Cortex of kidney (tissue), 1 donor: ENCODE measurements at places on chromosomes 13 and 19.

DNA sequence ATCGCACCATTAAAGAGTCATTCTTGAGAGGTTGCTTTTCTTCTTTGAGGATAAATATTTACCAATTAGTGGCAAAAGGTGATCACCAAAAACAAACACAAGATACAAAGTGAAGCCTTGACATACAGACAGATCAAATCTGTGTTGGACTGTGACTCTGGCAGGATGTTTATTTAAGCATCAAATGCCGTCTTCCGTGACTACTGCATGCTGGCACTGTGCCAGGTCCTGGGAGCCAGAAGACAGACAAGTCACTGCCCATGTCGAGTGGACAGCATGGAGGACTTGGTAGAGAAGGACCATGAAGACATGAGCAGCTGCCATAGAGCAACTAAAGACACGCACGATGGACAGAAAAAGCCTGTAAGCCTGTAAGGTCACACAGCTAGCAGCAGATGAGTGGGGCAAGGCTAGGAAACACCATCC lies 92.8 kb upstream of the FARP1 start:
- DNase-seq = no peak

DNA sequence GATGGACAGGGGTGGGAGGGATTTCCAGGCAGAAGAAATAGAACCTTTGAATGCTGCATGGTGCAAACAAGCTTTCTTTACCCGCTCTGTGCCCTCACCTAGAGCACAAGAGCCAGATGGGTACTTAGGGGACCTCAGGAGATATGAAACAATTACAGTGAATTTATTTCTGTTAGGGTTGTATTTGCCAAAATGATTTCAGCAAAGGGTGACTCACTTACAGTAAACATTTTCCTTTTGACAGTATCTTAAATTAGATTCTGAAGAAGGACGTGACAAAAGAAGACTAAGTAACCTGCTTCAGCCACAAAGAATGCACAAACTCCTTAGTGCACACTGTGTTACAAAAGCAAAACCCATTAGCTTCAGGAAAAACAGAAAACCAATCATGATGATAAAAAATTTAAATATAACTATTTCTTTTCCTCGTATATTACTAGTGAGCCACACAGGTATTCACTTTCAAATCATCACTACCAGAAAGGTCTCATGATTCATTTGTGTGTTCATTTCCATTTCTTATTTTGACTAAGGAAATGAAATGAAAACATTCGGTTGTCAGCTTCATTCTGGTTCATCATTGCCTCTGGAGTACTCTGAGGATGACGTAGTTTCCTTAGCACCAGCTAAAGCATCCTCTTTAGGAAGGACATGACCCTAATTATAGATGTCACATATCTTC lies 158.8 kb downstream of the NHLRC3 start:
- DNase-seq = no peak

DNA sequence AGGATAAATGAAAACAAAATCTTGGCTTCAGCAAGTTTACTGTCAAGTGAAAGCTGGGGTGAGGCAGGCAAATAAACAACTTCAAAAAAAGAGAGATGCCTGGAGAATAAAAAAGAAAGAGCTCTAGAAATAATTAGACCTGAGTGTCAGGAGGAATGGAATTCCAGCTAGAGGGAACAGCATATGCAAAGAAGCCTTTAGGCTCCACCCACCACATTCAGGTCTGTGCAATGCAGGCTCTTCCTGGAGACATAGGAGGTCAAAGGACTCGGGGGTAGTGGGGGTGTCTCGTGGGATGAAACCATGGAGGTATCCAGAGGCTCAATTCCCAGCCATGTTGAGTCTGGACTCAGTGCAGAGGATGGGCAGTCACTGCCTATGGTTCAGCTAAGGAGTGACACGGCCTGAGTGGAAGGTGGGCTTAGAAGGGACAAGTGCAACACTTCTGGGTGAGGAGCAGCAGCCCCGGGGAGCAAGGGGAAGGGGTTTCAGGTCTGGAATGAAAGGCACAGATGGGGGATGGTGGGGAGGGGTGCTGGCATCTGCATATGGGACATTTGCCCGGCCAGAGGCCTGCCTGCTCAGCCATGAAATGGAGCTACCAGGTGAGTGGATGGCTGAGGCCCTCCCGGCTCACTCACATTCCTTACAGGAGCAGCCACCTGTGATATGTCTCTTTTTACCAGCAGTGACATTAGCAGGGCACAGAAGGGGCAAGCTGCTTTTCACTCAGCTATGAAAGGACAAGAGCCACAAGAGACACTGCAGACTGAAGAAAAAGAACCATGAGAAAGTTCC lies 12.3 kb downstream of the LATS2 start:
- DNase-seq = no peak

DNA sequence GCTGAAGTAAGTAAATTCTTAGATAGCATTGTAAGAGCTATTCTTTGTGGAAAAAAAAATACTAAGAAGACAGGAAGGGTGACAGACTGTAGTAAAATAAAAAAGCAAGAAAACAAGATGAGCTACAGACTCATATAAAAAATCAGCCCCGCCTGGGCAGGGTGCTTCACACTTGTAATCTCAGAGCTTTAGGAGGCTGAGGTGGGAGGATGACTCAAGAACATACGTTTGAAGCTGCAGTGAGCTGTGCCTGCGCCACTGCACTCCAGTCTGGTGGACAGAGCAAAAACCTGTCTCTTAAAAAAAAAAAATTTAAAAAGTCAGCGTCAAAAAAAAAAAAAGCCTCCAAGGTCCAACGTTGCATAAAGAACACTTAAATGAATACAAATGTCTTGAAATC lies 102.1 kb downstream of the VWA8 start:
- no peak for DNase-seq

DNA sequence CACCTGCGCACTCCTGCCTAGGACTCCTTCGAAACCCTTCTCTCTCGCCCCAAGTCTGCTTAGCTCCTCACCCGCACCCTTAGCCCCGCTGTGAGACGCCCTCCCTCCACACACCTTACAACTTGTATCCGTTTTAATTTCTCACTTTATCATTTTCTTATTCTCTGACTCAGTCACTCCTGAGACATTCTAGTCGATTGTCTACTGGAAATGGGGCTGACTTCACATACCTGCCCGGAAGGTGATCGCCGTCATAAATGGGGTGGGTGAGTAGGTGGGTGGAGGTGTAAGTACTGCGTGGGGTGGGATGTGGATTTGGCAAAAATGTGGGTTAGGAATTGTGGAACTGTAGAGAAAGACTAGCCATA lies 714 bp downstream of the NDFIP2 start:
- no peak for DNase-seq

DNA sequence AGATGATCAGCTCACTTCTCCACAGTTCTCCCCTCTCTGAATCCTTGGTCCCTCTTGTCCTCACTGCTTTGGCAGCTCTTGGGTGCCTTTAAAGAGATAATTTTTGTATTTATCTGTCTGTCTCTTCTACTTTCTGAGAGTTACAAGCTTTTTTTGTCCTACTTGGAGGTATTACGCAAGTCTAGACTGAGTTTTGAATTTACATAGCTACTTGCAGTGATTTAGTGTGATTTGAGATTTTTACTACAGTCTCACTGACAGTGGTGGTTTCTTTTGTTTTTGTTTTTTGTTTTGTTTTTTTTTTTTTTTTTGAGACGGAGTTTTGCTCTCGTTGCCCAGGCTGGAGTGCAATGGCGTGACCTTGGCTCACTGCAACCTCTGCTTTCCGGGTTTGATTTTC lies 22.1 kb downstream of the URI1 start:
- DNase-seq = no peak

DNA sequence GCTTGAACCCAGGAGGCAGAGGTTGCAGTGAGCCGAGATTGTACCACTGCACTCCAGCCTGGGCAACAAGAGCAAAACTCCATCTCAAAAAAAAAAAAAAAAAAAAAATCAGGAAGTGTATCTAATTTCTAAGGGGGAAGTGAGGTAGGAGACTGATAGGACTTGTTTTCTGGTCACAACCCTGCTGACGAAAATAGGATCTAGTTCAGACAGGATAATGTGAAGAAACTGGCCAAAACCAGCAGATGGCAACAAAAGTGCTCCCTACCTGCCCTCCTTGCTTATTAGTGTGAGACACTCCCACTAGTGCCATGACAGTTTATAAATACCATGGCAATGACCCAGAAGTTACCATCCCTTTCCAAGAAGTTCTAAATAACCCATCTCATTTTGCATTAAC lies 36.0 kb upstream of the KPNA3 start:
- DNase-seq = no peak

GRCh38 chr13:73190477-73190876 lies 131.7 kb downstream of the KLF5 start:
- DNase-seq = no peak

- no peak for DNase-seq
These were observed 31.6 kb downstream of the THSD1 start for GRCh38 chr13:52374389-52374788.

- no peak for DNase-seq
These were observed 3.4 kb upstream of the UBE2L5 start for GRCh38 chr13:30418717-30419459.

DNA sequence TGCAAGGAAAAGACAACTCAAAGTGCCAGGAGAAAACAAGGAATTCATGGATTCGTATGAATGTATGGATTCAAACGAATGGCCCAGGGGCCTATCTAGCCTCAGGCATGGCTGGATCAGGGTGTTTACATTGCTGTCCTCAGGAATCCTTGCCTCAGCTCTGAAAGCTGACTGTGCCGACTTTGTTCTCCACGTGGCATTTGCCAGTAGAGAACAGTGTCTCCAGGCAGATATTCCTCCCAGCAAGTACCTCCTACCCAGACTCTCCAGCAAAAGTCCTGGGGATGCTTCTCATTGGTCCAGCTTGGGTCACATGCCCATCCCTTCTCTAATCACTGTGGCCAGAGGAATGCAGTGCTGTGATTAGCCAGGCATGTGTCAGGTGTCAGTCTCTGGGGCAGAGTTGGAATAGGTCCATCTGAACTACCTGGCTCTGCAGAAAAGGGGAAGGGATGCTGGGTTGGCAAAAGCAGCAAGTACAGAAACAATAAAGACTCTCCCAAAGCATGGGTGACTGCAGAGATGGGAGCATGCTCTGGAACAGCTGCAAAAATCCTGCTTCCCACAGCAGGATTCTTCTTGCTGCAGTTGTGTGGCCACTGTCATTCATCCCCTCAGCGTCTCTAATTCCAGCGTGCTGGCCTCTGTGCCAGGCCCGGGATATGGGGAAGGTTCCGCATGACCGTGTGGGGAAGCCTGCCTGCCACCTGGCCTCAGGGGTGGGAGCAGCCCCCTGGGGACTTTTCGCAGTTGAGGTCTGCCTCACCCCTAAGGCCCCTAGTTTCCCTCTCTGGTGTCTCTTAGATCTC lies 30.0 kb downstream of the CCNE1 start:
- no peak for DNase-seq

- no peak for DNase-seq
These were observed 32.4 kb downstream of the GPR42 start for GRCh38 chr19:35403116-35403760.

- no peak for DNase-seq
These were observed 126.2 kb downstream of the ZIC5 start for GRCh38 chr13:99845161-99845874.

DNA sequence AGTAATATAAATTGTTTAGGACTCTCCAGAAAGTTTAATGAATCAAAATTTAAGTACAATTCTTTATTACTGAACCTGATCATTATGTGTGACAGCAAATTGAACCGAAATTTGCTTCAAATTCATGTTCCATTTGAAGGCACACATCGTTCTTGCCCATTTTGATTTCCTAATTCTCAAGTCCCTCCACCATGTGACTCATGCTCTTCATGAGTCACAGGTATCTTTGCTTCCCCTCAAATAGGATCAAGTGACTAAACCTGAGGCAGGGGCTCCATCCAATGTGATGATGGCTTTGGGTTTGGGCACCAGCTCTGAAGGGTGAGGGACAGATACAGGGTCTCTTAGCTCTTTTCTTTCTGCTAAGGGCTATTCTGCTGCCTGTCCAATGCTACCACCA lies 86.1 kb downstream of the THSD1 start:
- DNase-seq = no peak

- DNase-seq = no peak
These were observed 26.8 kb upstream of the TINCR start for GRCh38 chr19:5594521-5594950.

GRCh38 chr13:111005808-111006505 lies 91.1 kb upstream of the ANKRD10 start:
- DNase-seq = no peak

- DNase-seq = no peak
These were observed 349.1 kb downstream of the LIG4 start for GRCh38 chr13:107866032-107866940.

- no peak for DNase-seq
These were observed 40.0 kb upstream of the ISYNA1 start for GRCh38 chr19:18477974-18478373.
